ENCODE measurements at places on chromosomes 7 and 10. TPM values are rescaled to one million over a fixed set of nuclear protein-coding genes. Genes with fewer than 3 reads are reported as not detected.

Gene TDRD1
- total RNA-seq, result 0.64 TPM

Gene TBXAS1
- total RNA-seq, result not detected

Gene IFIT2
- 10.3 TPM for total RNA-seq

Gene CCL24
- not detected for total RNA-seq

Gene GCK
- 0.43 TPM for total RNA-seq

Gene UCN3
- total RNA-seq, result not detected

Gene ARHGEF35
- 0.97 TPM for total RNA-seq

Gene PTPN20
- under 0.01 TPM for total RNA-seq

Gene UCMA
- not detected for total RNA-seq

DNA sequence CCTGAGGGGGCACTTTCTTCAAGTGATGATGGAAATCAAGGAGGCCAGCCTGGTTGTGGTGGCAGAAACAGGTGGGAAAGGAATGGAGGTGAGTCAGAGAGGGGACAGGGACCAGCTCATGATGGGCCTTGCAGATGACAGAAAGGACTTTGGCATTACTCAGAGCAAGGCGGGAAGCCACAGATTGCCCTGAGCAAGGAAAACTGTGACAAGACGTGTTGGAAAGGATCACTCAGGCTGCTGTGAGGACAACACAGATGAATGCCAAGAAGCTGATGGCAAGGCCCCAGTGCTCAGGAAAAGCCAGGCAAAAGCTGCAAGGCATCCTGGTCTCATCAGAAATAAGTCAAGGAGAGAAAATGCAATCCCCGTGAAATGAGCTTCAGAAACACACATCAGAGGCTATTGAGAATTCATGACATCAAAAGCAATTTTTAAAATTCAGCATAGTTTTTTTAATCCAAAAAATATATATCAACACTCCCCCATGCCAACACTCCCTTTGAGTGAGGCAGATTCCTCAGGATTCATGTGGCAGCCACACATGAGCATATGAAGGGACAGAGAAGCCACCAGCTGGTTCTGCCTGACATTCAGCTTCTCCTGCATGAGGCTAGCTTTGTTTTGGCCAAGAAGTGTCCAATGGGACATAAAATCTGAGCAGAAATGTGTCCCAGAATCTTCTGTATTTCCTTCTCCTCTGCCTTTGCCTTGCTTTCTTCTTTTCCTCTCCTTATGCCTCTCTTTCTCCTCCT is 244.5 kb upstream of the MYO3A start:
- DNase-seq, result no peak

- peak; percentile 56 for DNase-seq
These were observed 21.8 kb downstream of the ARHGAP19 start for GRCh38 chr10:97270523-97271154.

DNA sequence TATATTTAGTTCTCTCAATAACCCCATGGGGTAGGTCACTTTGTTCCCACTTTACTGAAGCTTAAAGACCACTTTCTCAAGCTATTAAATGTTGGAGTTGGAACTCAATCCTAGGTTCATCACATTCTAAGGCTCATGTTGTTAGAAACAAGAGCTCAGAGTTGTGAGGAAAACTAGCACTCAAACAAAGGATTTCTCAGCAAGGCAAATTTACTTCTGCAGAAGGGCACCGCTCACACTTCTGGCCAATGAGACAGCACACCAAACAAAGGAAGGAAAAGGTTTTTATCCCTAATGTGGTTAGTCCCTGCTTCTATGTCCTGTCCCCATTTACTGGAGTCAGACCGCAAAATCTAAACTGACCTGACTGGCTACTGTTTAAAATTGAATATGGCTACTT is 214.6 kb upstream of the PHF14 start:
- DNase-seq, result no peak

GRCh38 chr10:31749981-31750840 is 178.4 kb downstream of the ARHGAP12 start:
- DNase-seq, result peak; percentile 21

DNA sequence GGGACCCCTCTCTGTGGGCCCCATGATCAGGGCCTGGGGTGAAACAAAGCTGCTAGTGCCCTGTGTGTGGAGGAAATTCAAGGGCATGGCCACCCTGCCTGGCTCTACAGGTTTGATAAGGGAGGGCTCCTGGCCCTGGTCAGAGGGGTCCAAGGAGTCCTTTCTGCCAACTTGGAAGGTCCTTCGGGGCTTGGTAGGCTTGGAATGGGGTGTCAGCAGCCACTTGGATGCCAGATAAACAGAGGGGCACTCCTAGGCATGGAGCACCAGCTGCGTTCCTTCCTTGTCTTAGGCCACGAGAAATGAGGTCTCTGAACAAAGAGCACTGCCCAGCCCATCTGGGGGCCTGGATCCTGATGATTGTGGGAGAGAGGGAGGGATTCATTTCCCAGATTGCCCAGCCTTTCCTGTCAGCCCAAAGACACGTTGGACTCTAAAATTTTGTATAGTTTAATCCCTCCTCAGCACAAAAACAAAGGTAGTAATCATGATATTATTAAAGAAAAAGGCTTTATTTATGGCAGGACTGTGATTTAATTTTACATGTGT is 5.1 kb downstream of the MTURN start:
- no peak for DNase-seq

GRCh38 chr10:22705527-22705926 is 8.9 kb downstream of the PIP4K2A start:
- DNase-seq, result no peak

DNA sequence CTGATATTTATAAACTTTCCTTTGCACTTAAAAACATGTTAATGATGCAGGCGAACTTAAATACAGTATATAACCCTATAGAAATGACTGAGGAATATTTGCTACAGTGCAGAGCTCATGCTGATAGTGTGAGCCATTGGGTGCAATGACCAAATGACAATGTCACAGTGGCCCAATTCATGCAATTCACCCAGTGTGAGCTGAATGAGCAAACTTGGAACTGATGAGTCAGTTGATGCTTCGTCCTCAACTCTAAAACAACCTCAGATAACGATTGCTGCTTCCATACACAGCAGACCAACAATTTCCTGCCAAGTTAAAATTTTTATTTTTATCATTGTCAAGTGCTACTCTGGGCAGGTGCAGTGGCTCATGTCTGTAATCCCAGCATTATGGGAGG is 12.1 kb upstream of the ZC3HAV1L start:
- no peak for DNase-seq

DNA sequence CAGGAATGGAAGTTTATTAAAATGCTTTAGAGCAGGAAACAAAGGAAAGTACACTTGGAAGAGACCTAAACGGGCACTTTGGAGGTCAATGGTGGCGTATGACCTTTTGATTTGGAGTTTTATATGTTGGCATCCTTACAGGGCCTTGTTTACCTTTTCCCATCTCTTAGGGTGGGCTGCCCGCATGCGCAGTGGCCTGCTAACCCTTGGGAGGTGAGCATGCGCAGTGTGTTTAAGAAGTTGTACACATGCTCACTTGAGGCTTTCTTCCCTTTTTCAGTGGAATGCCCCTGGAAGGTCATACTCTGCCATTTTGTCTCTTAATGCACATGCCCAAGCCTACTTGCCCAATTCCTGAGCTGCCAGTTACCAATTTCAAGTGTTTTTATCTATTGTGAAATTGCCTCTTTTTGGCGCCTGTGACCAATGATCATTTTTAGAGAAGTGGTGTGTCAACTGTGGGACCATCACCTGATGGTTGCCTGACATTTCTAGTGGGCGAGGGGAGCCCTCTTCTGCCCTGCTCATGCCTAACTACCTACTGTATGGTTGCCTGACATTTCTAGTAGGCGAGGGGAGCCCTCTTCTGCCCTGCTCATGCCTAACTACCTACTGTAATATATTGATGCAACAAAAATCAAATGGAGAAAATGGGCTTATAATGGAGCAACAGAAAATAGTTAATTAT is 138.0 kb downstream of the PPP1R9A start:
- DNase-seq, result no peak

DNA sequence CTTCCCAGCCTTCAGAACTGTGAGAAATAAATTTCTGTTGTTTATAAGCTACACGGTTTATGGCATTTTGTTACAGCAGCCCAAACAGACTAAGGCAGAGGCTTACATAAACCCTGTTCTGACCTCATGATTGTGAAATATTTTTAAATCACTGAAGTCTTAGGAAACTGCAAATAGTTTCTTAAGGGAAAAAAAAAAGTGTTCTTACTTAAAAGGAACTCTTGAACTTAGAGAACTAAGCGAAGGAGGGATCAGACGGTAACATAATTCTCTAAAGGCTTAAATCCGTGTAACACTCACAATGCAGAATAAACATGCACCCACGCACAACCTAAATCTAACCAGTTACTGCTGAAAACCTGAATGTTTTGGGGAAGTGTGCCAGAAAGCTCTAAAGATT is 749.1 kb upstream of the LRRTM3 start:
- peak; percentile 38 for DNase-seq

DNA sequence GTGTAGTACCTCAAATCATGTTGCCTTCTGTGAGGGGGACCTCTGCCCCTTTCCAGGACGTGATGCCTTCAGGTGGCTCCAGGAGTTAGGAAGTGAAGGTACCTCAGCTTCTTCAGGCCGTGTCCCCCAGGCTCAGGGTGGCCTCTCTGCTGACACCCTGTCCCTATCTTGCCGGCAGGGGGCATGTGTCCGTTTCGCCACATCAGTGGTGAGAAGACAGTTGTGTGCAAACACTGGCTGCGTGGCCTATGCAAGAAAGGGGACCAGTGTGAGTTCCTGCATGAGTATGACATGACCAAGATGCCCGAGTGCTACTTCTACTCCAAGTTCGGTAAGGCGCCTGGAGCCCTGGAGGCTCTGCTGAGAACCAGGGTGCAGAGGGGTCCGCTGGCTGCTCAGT is 9.2 kb downstream of the CPSF4 start:
- no peak for DNase-seq

DNA sequence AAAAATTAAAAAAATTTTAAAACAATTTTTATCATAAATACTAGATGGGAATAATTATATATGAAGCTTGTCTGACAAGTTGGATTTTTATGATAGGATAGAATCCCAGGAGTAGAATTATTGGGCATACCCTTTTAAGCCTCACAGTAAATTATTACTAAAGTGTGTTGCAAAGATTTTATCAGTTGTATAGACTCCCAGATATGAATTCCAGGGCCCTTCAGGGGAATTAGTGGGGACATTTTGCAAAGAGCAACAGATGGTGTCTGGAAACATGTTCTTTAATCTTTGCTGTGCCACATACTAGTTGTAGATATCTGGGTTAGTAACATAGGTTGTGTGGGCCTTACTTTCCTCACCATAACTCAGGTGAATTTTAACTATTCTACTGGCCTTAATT is 28.7 kb downstream of the ZEB1 start:
- DNase-seq, result peak; percentile 44

GRCh38 chr10:75286901-75287300 is 51.1 kb upstream of the COMTD1 start:
- no peak for DNase-seq

- no peak for DNase-seq
These were observed 121.3 kb downstream of the PPP1R9A start for GRCh38 chr7:95028683-95029082.

DNA sequence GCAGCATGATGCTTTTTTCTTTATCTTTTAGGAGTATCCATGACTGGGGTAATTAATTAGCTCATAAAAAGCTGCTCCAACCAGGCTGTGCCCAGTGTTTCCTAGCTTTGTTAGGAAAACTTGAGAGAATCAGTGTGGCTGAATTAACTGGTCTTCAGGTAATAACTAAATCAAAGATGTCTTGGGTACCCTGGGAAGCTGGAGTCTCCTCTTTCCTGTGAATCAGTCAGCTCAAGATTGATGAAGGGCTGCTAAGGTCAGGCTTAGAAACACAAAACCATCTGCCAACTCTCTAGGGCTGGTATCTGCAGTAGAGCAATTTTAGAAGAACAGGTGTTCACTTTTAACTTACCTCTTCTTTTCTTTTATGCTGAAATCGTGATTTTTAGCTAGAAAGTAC is 21.4 kb upstream of the ATOH7 start:
- DNase-seq, result no peak

GRCh38 chr7:3107228-3107763 is 63.6 kb upstream of the CARD11 start:
- DNase-seq, result no peak

DNA sequence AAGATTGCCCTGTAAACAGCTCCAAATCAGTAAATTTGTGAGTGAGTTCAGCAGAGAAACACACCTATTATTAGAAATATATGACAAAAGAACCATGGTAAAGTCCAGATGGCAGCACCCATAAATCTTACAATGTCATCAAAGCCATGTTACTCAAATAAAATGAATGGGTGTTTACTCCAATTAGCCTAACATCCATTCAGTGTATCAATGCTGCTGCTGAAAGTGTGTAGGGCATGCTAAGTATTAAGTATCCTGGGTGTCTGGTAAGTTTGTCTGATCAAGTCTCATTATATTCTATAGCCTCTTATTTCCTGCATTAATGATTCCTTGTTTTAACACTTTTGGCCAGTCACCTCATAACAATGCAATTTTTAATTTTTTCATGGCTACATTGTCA is 185.5 kb upstream of the STEAP4 start:
- no peak for DNase-seq

GRCh38 chr7:94022550-94022949 is 18.4 kb upstream of the BET1 start:
- no peak for DNase-seq

- DNase-seq, result peak; percentile 66
These were observed 855 bp downstream of the ATP6V1F start for GRCh38 chr7:128863433-128863989.

DNA sequence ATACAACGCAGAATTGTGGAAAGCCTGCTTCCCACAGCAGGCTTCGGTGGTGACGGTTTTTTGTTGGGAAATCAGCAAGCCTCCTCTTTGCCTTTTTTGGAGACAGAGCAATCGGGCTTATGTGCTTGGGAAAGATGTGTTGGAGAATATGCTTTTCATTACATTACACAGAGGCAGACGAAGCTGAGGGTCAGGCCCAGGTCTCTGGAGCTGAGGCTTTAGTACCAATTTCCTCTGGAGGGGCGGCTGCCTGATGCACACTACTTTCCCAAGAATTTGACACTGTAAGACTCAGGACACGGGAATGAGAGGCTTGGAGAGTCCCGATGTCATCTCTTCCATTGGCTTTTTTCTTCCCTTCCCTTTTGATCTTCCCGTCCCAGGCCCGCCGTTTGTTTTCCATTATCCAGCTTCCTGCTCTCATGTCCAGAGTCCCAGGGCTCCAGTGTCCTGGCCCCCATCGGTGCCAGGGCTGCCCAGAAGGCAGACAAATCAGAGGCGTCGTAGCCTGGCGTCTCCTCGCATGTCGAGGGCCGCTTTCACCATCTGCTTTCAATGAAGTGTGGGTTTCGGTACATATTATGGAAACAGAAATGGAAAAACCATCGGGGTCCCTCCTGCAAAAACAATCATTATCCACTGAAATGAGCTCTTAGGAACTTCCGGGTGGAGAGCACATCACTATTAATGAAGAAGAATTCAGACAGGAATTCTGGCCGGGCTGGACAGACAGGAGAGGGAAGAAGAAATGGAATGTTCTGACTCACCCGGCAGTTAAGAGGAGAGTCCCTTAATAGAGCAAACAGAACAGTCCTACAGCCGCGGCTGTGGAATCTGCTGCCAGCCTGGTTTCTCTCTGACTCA is 123.0 kb upstream of the JCAD start:
- DNase-seq, result peak; percentile 88

- peak; percentile 24 for DNase-seq
These were observed 51.4 kb upstream of the PDCD4 start for GRCh38 chr10:110820321-110820814.

All from fibroblast of villous mesenchyme (primary cell).